ENCODE measurements at places on chromosomes 3 and 15.

DNA sequence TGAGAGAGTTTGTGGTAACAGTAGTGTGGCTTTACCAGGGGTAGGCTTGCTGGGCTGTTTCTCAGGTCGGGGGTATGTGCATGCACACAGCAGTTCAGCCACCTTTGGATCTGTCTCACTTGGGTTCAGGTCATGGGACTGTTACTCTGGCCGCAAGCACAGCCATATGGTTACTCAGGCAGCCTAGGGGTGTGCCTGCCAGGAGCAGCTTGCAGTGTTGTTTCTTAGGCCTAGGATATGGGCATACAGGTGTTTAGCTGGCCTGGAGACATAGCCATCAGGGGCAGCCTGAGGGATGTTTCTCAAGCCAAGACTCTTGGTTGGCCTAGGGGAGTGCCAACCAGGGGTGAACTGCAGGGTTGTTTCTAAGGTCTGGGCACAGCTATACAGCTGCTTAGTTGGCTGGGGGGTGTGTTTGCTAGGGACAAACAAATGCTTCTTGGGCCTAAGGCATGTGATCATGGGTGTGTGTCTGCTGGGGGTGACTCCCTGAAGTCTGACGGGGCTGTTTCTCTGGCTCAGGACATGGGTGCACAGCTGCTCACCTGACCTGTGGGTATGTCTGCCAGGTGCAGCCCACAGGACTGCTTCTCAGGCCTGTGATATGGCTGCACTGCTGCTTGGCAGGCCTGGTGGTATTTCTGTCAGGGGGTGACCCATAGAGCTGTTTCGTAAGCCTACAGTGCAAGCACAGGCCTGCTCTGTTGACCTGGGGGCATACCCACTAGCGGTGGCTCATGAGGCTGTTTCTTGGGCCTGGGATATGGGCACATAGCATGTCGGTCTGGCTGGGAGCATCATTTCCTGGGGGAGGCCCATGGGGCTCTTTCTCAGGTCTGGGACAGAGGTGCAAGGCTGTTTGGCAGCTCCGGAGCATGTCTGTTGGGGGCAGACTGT, 168.0 kb upstream of the THRB start:
- DNase-seq, result no peak

GRCh38 chr15:60208709-60209108, 189.1 kb downstream of the ANXA2 start:
- DNase-seq, result no peak

GRCh38 chr3:112247350-112247749, 46.7 kb downstream of the SLC9C1 start:
- no peak for DNase-seq

GRCh38 chr3:101509811-101510210, 3.2 kb downstream of the SENP7 start:
- no peak for DNase-seq

- DNase-seq, result peak; percentile 64
Observed at GRCh38 chr3:13015286-13016082, 57.7 kb downstream of the IQSEC1 start.

GRCh38 chr3:114310695-114311094, 16.9 kb downstream of the TIGIT start:
- peak; percentile 25 for DNase-seq

DNA sequence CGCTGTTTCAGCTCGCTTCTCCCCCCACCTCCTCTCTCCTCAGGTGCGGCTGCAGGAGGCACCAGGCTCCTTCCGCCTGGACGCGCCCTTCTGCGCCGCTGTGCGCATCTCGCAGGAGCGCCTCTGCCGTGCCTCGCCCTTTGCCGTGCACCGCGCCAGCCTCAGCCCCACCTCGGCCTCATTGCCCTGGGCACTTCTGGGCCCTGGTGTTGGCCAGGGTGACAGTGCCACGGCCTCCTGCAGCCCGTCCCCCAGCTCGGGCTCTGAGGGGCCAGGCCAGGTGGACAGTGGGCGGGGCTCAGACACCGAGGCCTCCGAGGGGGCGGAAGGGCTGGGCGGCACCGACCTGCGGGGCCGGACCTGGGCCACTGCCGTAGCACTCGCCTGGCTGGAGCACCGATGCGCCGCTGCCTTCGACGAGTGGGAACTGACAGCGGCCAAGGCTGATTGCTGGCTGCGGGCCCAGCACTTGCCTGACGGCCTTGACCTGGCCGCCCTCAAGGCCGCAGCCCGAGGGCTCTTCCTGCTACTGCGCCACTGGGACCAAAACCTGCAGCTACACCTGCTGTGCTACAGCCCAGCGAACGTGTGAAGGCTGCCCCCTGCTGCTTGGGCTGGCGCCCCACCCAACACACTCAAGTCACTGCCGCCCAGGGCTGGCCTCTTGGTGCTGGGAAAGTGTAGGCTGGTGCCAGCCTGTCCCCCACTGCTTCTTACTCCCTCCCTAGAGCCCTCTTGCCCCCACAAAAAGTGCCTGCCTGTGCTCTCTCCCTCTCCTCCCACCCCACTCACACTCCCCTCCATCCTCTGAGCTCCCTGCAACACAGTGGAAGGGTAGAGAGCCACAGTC, 7.1 kb downstream of the ALG3 start:
- DNase-seq, result no peak

DNA sequence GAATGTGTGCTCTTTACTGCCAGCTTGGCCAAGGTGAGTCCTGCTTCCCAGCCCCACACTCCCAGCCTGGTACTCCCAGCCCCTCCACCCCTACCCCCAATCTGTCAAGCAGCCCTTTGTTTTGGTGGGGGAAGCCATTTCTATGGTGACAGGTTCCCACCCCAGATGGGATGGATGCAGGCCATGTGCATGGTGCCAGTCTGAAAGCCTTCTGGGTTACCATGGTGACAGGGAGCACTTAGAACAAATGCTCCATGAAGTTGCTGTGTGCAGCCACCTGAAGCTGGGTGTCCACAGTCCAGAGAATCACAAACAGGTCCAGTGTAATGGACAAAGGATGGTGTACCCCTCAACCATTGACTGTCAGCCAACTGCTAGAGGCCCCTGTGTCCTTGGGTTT, 19.1 kb upstream of the VILL start:
- DNase-seq, result no peak

GRCh38 chr15:26773067-26773877, 406 bp upstream of the GABRB3 start:
- no peak for DNase-seq

DNA sequence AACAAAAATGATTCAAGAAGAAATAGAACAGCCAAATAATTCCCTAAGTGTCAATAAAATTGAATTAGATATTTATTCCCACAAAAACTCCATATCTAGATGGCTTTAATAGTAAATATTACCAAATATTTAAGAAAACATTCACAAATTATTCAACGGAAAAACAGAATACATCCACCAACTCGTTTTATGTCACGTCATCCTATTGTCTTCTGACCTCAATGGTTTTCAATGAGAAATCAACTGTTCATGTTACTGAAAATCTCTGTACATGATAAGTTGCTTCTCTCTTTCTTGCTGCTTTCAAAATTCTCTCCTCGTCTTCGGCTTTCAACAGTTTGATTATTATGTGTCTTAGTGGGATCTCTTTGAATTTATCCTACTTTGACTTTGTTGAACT, 17.1 kb upstream of the FBXL2 start:
- DNase-seq, result no peak

DNA sequence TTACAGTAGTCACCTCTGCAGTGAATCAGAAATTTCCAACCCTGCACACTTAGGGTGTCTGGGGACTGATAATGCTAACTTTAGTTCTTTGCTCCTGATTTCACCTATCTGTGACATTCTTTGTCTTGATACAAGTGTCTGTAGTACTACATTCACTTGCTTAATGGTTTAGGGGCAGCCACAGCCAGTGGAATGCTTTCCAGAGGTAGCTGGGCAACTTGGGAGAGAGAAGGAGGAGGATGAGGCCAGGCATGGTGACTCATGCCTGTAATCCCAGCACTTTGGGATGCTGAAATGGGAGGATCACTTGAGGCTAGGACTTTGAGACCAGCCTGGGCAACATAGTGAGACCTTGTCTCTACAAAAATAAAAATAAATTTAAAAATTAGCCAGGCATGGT, 8.5 kb downstream of the BAHD1 start:
- DNase-seq, result no peak

DNA sequence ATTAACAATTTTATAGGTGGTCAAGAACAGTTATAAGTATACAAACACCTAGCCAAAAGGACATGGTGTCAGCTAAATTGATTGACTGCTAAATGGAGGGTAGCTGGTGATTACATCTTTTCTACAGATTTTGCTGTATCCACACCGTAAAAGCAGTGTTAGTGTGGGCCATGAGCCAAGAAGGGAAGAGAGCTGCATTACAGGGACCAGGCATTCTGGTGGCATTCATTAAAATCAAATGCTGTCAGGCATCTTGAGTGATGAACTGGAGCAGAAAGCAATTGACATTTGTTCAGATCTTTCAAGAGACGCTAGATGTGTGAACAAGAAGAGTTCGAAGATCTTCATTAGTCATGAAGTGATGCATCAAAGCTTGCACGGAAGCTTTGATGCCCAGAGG, 177.9 kb downstream of the ARPP21 start:
- DNase-seq, result no peak

- DNase-seq, result no peak
Observed at GRCh38 chr3:23741036-23741706, 64.6 kb upstream of the UBE2E1 start.

- no peak for DNase-seq
Observed at GRCh38 chr15:68450192-68450591, 18.2 kb upstream of the ITGA11 start.

GRCh38 chr15:29103824-29104565, 165.6 kb downstream of the NSMCE3 start:
- peak; percentile 76 for DNase-seq

DNA sequence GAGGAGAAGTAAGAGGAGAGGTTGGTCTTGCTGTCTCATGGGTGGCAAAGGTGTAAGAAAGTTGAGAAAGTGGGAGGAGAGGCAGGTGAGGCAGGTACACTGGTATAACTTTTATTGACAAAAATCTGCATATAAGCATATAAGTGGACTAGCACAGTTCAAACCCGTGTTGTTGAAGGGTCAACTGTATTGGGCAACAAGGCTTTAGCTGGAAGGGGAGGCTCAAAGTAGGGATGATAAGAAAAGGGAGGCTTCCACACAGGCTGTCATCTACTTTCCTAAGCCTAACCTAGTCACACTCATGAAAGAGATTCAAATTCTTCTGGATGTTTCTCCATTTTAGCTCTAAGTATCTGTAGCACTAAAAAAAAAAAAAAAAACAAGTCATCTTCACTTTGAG, 188.1 kb upstream of the SEMA6D start:
- DNase-seq, result no peak

- no peak for DNase-seq
Observed at GRCh38 chr3:128226186-128226725, 73.0 kb downstream of the EEFSEC start.

DNA sequence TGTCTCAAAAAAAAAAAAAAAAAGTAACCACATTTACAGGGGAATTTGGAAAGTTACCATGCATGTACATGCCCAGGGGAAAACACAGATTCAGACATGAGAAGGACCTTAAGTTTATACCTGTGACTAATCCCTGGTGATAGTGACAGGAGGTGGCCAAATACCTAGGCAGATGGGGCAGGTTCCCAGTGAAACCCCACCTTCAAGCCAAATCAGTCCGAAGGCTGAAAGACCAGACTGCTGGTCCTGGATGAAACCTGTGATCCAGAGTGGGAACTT, 15.8 kb downstream of the SPCS1 start:
- no peak for DNase-seq

- no peak for DNase-seq
Observed at GRCh38 chr3:185341616-185342458, 21.1 kb upstream of the MAP3K13 start.

DNA sequence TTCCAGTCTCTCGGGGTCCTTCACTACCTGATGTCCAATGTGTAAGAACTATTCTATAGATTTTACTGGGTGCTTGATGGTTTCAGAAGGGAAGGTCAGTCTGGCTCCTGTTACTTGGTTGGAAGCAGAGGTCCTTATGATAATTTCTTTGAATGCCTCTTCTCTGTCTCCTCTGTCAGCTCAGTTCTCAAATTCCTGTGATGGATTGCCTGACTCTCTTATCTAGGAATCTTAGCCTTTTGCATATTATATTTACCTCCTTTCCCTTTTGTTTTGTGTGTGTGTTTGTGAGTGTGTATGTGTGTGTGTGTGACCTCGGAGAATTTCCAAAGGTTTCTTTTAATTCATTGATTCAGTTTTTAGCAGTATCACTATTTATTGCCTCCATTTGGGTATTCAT, 88.2 kb downstream of the ARNT2 start:
- no peak for DNase-seq

- no peak for DNase-seq
Observed at GRCh38 chr3:120418446-120418845, 32.3 kb downstream of the FSTL1 start.

Data from activated naive CD8-positive, alpha-beta T cell treated with anti-CD3 and anti-CD28 coated beads for 36 hours (primary cell).